ENCODE measurements at places on chromosomes 5 and 9.
A peak's percentile ranks its signal among the peaks of the same experiment; 100 is the strongest.

DNA sequence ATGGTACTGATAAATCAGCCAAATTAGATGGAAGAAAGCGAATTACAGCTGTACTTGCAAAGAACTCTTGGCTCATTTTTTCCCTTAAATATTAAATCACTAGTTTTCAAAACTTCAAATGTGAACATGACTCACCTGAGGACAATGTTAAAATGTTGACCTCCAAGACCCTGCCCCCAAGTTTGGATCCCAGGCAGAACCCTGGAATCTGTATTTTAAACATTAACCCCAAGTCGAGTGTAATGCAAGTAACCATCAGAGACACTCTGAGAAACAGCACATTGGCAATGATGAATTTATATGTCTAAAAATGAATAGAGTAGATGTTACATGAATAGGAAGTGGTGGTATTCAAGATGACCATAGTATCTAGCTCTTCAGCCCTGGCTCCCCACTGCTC lies 2.3 kb upstream of the CD274 start:
- DNase-seq = no peak

DNA sequence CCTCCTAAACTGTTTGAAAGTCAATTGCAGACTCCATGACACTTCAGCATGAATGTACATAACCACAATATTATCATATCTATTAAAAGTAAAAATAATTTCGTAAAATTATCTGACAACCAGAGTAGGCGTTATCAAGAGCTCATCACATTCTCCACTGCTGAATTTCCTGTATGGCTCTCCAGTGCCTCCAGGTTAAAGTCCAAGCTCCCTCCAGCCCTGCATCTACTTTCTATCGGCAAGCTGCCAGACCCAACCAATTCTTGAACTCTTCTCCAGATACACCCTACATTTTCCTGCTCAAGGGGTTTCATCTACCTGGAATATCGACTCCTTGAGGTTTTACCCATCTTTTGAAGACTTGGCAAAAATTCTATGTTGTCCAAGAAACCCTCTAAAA lies 74.5 kb upstream of the TBC1D2 start:
- no peak for DNase-seq

DNA sequence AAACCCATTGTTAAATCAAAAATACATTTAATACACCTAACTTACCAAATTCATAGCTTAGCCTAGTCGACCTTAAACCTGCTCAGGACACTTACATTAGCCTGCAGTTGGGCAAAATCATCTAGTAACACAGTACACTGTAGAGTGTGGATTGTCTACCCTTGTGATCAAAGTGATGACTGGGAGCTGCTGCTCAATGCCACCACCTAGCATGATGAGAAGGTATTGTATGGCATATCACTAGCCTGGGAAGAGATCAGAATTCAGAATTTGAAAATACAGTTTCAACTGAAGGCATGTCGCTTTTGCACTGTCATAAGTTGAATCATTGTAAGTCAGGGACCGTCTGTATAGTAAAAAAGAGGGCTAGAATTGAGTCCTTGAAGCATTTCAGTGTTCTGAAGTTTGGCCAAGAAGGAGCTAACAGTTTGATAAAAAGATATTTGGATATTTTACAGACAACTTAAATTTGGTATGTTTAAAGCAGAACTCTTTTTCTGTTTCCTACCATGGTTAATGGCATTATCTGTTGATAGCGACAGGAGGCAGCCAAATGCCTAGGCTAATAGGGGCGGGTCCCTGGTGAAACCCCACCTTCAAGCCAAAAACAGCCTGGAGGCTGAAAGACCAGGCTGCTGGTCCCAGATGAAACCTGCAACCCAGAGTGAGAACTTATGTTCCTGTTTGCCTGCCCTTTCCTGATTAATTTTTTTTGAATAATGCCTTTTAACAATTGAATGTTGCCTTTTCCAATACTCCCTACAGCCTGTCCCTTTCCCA lies 23.0 kb downstream of the SMIM15 start:
- DNase-seq = no peak

GRCh38 chr5:151571270-151572173 lies 19.6 kb downstream of the FAT2 start:
- DNase-seq = no peak

DNA sequence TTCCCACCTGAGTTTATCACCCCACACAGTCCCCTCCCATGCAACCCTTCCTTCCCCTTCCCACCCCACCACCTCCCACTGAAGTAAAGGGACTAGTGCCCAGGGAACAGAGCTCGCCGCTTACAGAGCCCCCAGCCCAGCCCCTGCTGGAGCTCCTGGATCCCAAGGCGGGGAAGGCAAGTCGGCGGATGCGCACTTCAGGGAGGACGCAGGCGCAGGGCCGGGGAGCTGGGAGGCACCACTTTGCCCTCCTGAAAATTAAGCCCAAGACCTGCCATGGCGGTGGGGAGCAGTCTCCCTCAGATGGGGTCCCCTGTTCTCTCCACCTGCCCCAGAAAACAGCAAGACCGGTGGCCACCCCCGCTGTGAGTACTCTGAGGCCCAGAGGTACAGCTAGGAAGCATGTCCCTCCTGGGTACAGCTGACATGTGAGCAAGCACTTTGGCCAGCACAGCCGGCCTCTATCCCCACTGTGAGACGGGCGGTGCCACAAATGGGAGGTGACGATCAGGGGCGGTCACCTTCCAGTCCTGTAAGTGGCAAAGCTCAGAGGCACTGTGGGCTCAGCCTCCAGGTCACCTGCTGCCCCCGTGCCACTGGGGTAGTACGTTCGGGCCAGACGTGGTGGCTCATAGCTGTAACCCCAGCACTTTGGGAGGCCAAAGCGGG lies 45.9 kb downstream of the COL23A1 start:
- no peak for DNase-seq

DNA sequence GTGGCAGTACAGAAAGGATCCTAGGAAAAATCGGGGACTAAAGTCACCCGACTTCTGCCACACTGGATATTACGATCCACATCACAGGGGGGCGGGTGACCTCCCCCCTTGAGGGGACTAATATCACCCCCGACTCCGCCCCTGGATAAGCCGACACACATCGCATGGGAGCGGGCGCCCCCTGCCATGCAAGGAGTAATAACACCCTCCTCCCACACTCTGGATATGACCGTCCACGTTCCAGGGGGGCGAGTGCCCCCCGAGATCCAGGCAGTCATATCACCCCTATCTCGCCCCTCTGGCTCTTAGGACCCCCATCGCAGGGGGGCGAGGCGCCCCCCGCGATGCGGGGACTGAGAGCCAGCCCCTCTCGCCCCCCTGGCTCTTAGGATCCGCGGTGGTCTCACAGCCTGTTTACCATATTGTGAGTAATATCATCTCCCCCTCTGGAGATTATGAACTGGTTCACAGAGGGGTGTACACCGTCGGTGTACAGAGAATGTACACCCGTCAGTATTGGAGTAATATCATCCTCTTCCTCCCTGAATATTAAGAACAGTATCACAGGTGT lies 423.0 kb downstream of the DIRAS2 start:
- DNase-seq = no peak

GRCh38 chr5:141807329-141807728 lies 70.9 kb downstream of the PCDH1 start:
- DNase-seq = no peak

GRCh38 chr9:91611582-91611981 lies 187.9 kb upstream of the NFIL3 start:
- DNase-seq = no peak

- no peak for DNase-seq
Observed at GRCh38 chr9:83034587-83034986, 28.4 kb downstream of the RASEF start.

- DNase-seq = no peak
Observed at GRCh38 chr9:8232726-8233125, 433.1 kb upstream of the DMAC1 start.

- DNase-seq = no peak
Observed at GRCh38 chr5:142886211-142886610, 116.0 kb downstream of the ARHGAP26 start.

DNA sequence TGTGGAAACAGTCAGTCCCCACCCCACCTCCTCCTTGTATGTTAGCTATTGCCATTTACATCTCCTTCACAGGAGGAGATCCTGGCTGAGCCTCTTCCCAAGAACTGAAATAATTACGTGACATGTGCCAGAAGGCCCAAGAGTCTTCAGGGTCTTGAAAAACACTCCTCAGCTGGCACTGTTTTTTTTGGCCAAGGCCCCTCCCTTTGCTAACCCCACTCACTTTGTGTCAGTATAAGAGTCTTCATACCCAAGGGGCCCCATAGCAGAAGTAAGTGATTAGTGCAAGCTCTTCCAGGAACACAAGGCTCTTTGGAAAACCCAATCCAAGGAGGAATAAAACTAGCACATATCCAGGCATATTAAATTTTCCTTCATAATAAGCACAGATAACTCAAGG lies 5.7 kb upstream of the LARP1 start:
- DNase-seq = no peak

DNA sequence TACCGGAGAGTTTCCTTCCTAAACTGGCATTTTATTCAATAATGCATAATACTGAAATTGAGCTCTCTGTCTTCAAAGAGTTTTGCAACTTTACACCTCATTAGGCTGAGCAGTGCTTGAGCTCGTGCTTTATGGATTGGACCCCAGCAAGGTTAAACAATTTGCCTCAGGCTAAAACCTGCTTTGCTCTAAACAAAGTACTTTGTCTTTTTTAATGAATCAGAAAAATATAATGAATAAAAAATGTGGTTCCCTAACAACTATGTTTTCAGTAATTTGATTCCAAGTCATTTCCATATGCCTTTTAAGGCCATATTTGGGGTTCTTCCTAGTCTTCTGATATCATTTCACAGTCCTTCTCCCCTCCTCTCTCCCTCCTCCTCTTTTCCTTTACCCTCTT lies 20.0 kb downstream of the ZNF366 start:
- DNase-seq = no peak

GRCh38 chr5:157994906-157995519 lies 136.1 kb upstream of the CLINT1 start:
- DNase-seq = peak; percentile 70
